ENCODE measurements at places on chromosomes 12 and 14.

DNA sequence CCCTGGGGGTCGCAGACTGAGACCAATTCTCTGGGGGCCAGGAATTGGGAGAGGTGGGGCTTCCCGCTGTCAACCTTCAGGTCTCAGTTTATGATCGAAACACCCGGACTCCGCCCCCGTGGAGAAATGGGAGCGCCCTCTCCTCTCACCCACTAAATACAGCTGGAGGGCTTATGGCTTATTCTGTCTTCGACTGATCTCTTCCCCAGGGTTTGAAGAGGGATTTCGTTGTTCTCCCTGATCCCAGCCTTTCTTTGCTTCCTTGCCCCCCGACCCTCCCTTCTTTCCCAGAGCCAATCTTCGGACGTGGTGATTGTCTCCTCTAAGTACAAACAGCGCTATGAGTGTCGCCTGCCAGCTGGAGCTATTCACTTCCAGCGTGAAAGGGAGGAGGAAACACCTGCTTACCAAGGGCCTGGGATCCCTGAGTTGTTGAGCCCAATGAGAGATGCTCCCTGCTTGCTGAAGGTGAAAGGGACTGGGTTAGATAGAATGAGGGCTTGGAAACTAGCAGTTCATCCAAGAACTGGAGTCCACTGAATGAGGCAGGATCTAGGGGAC is 607 bp downstream of the OS9 start:
- DNase-seq = no peak

DNA sequence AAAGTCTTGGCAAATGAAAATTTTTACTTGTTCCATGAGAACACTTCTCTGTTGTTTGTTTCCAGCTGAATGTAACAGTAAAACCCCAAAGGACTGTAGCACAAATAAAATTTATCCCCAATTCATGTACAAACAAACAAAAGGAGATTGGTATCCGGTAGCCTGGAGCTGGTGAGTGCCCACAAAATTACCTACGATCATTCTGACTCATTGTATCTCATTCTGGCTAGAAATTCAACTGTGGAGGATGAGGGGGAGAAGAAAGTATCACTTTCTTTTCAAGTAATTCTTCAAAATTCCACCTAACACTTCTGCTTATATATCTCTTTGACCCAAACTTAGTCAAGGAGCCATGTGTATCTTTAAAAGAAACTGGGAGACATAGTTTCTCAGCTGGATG is 268.5 kb downstream of the ALG10B start:
- DNase-seq = no peak

- DNase-seq = no peak
Measured at GRCh38 chr12:44525806-44526654, 350.1 kb downstream of the NELL2 start.

DNA sequence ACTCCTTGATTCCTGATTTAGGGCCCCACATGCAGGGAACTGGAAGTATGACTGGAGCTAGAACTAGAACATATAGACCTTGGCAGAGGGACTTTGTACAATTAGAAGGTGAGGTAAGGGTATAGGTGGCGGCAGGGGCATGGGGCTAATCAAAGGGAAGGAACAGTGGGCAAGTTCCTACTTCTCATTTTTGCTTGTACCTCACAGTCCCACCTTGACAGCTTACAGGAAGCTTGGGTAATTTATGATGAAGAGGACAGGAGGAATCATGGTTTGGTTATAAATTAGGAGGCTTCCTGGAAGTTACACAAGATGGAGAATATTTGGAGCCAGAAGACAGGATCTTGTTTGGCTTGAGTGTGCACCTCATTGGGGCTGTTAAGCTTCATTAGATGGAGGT is 33.4 kb downstream of the SUSD6 start:
- no peak for DNase-seq

GRCh38 chr14:71648725-71649124 is 283.5 kb upstream of the RGS6 start:
- DNase-seq = no peak

GRCh38 chr14:50910495-50911420 is 33.5 kb downstream of the PYGL start:
- no peak for DNase-seq

DNA sequence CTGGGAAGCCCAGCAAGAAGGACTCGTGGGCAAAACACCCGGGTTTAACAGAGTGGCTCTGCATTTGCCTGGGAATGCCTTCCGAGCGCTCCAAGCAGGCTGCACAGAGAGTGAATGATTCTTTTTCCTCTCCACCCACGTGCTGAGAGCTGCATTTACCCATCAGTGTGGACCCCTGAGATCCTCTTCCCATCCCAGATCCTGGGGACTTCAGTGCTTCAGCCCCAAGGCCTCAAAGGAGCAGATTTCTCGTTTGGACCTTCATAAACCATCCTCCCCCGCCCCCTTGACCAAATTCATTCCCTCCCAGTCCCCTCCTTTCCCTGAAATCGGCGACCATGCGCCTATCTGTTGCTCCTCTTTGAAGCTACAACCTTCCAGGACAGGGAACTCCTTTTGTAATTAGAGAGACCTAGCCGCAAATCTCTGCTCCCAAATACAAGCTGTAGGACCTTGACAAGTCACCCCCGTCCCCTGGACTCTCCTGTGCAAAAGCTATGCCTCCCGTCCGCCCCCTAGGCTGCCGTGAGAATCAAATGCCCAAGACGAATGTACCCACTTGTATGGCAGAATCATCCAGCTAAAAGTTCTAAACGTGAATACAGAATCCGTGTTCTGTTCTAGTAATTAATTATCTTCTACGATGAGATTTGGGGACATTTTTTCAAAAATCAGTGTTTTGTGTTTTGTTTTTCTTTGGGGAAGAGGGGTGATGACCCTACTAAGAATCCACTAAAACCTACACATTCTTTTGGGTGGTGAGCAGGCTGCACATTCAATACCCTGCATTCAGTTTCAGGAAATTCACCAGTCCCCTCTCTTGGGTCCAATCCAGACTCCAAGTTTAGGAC is 8.8 kb downstream of the TBX5 start:
- no peak for DNase-seq

DNA sequence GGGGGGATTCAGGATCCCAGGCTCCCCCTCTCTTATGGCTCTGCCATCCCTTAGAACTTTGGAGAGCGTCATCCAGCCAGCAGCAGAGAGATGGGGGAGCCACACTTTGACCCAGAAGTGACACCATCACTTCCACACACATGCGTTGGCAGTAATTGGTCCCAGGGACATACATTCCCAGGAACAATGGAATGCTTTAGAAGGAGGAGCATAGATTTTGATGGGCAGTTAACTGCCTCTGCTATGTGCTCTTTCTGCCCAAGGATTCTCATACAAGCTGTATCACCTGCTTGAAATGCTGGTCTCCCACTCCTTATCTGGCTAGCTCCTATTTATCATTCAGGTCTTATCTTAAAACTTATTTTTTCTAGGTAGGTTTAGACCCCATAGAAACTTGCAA is 109.0 kb upstream of the RPH3A start:
- no peak for DNase-seq

DNA sequence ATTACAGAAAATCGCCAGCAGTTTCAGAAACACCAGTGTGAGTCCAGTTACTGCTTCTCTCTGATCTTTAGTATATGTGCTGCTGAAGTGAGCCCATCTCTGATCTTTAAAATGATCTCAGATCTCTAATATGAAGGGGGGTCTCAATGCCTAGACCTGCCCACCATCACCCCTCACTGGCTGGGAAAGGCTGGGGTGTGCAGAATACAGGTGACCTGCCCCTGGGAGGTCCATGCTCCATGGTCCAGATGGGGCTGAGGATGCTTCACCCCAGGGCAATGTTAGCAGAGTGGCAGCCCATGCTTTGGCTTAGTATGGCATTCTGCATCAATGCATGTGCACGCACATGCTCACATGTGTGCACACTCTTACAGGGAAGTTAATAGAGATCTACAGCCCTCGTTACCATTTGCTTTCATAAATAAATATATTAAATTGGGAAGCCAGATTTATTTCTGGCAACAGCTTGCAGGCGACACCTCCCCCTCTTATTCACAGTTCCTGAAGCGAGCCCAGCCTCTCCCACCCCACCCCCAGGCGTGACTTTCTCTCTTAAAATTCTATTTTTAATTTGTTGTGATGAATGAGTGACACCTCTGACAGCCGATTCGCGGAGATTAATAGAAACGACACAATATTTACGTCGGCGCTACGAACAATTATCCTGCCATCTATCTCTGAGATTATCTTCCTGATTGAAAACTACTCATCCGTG is 104.7 kb upstream of the ESRRB start:
- no peak for DNase-seq

- peak; percentile 72 for DNase-seq
Measured at GRCh38 chr14:89792489-89793366, 161.8 kb downstream of the EFCAB11 start.

DNA sequence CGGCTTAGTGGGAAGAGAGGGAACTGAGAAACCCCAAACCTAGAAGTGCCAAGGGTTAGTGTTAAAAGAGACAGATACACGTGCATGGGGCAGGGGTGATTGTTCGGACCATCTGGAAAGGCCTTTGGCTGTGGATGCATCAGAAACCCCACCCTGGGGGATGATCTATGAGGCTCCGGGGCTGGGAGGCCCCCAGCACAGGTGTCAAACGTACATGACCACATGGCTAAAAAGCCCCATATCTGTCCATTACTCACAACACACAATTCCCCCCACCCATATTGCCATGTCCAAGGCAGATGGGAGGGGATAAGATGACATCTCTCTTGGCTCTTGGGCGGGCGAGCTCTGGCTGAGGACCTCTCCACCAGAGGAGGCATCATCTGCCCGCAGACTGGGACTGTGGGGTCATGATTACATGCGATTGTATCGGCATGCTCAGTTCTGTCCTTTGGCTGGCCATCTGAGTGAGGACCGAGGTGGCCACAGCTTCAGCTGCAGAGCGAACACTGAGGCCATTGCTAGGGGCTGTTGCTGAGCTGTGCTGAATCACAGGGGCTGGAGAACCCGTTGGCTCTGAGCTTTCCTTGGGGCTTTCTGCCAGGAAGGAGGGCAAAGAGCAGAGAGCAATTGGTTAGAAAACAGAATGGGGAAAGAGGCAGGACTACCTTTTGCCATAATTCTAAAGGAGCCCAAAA is 9.6 kb upstream of the NPFF start:
- no peak for DNase-seq

DNA sequence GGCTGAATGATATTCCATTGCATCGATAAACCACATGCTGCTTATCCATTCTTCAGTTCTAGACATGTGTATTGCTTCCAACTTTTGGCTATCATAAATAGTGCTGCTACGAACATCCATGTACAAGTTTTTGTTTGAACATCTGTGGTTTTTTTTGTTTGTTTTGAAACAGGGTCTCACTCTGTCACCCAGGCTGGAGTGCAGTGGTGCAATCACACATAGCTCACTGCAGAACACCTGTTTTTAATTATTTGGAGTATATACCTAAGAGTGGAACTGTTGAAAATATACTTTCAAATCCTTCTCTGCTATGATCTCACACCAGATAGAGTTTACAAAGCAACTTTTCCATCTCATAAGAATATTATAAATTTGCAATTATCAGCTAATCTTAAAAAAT is 124.2 kb downstream of the TTC7B start:
- no peak for DNase-seq

DNA sequence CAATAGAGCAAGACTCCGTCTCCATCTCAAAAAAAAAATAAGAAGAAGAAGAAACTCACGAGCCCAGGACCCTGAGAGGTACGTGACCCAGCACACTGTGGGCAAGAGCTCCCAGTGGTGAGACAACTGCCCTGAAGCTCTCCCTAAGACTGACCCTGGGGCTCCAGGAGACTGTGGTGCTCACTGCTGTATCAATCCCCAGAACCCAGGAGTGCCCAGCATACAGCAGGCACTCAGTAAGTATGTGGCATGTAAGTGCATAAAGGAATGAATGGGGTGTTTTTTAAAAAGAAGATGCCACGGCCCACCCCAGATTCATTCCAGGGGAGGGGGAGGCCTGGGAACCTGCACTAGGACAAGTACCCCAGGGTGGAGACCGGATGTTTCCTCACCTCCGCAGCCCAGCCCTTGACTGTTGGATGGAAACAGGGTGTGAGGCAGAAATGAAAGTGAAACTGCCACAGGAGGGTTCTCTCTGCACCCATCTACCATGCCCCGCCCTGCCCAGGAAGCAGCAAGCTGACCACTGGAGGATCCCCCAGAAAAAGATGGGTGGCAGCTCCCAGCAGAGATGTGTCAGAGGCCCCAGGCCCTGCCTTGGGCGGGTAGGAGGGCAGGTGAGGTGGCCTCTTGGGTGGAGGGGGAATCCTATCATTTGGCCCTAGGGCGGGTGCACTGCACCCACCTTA is 12.2 kb downstream of the ITPK1 start:
- DNase-seq = no peak

DNA sequence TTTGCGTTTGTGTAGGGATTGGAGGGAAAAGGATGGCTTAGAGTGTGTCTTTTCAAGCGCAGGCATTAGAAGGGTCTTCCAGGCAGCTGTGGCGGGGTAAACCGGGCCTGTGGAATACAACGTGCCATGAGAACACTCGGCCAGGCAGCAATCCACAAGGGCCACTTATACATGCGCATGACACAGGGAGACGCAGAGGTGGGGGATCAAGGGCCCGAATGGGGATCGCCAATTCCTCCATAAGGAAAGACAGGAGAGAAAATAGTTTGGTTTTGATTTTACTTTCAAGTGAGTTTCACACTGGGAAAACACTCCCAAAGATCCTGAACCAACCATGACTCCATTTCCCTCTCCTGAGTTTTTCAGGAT is 71.6 kb downstream of the SPRING1 start:
- no peak for DNase-seq

GRCh38 chr14:49934646-49935045 is 41.8 kb downstream of the ARF6 start:
- DNase-seq = no peak

GRCh38 chr14:102080183-102081080 is 6.4 kb downstream of the HSP90AA1 start:
- DNase-seq = no peak

DNA sequence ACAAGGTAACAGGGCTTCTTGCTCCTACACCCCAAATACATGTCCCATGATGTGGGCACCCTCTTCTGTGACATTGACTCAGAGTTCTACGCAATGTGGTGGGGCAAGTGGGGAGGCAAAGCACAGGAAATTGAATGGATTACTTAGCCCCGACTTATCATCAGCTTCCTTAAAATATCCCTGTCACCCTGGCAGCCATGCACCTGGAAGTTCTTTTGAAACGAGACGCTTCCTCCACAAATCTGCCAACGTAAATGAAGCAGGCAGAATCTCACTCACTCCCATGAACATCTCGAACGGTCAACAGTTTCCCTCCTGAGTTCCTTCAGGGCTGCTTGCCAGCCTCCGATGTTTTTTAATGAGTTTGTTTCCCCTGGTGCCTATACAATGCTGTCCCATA is 33.5 kb downstream of the RNFT2 start:
- DNase-seq = no peak

DNA sequence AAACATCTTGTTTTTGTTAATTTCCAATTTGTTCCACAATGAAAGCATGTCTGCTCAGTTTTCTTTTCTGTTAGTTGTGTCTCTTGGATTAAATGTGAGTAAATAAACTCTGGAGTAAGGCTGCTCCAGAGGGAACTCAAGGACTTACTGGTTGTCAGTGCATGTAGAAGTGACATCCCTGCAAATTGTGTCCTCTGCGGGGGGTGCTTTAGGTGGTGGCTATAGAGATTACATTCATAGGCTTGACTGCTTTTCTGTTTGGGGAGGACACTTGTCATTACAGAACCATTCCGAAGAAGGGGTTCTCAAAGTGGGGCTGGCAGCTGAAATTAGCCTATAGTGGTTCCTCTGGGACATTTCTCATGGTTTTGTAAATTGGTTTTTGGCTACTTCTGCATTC is 8.8 kb downstream of the TMTC2 start:
- DNase-seq = no peak

- DNase-seq = peak; percentile 19
Measured at GRCh38 chr14:34460841-34461240, 1.2 kb downstream of the SPTSSA start.
